NCI-H82 (cell line): ENCODE measurements at places on chromosomes 5 and 9.

GRCh38 chr5:151739939-151740335 lies 18.5 kb downstream of the ATOX1 start:
- DNase-seq, result no peak

DNA sequence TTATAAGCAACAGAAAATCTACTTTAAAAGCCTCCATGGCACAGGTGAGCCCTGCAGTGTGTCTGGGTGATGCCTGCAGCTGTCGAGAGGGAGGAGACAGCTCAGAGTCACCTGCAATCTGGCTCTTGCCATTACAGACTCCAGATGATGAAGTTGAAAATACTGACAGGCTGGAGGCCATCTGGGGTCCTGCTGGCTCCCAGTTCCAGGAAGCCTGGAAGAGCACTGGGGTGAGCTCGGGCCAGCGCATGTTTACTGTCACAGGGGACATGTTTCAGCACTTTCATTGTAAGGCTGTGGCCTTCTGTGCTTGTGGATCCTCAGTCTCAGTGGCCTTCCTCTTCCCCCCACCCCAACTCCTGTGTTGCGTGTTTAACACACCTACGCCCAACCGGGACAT lies 28.4 kb downstream of the CEL start:
- DNase-seq, result peak; percentile 76

GRCh38 chr9:4290427-4290837 lies 9.4 kb downstream of the GLIS3 start:
- DNase-seq, result no peak

DNA sequence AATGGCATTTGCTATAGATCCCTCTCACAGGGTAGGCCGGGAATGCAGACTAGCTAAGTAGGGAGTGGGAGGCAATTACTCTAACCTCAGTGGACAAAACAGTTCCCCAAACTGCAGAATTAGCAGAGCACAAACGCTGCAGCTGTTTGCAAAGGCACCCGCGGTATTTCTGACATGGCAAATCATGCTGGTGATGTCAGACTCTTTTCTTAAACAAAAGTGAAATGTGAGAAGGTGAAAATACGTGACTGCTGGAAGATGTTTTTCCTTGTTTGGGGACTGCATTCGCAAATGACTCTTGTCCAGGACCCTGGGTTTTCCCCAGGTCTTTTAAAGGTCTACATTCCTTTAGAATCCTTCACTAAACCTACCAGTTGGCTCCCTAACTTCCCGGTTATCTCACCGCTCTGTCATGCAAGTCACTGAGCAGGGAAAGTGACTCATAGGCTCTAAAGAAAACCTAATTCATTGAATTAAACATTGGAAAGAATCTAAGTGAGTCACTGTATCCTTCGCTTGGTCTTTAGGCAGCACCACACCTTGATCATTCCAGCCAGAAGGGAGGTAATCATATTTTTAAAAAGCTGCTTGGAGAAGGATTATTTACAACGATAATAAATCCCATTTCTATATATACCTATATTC lies 91.5 kb upstream of the DNAH5 start:
- no peak for DNase-seq

DNA sequence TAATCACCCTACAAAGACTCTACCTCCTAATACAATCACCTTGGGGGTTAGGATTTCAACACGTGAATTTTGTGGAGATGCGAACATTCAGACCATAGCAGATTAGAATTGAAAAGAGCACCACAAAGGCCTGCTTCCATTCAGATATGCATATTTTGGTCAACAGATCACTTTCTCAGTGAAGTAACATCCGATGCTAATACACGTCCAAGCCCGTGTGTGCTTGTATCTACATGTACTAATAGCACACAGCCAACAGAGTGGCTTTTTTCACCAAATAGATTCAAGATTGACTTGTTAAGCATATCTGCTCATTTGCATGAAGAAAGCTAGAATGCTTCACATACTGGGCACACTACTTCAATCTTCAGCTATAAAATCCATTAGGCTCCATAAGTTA lies 35.6 kb upstream of the SSBP2 start:
- DNase-seq, result no peak

GRCh38 chr9:93120846-93121315 lies 13.2 kb downstream of the NINJ1 start:
- DNase-seq, result no peak

- DNase-seq, result no peak
These were observed 329.5 kb downstream of the TRPM3 start for GRCh38 chr9:70791936-70792335.

DNA sequence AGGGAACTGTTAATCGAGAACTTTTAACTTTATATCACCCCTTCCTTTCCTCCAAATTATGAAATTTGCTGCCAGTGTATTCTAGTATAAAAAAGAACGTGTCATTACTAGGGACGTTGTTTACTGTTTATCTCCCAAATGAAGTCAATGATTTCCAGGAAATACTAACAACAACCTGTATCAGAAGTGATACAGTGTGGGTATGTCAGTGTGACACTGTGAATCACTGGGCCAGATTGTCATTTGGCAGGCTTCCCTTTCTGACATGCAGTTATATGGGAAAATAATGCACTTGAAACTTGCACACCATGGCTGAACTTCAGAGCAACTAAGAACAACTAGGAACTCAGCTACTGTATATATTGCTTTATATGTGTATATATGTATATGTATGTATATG lies 12.6 kb downstream of the ZNF462 start:
- DNase-seq, result no peak

DNA sequence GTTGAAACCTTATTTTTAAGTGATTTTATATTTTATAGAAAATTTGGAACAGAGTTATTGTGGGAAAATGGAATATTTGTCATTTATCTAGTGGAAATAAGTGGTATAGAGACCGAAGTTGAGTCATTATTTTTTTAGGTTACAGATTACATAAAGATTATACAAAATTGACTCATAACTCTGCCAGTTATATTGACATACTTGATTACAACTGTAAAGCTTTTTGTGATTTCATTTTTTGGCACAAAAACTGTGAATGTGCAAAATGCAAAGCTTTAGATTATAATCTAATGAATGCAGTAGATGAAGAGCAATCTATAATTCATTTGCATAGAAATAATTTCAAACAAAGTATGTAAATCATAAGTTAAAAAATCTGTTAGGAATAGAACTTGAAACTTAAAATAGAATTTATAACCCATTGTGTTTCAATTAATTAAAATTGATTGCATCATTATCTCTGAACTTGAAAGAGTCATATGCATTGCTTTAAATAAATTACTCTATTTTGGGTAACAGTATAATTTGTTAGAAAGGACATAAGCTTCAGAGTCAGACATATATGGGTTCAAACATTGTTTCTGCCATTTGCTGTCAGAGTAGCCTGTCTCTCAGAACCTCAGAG lies 280.4 kb downstream of the FER start:
- no peak for DNase-seq

DNA sequence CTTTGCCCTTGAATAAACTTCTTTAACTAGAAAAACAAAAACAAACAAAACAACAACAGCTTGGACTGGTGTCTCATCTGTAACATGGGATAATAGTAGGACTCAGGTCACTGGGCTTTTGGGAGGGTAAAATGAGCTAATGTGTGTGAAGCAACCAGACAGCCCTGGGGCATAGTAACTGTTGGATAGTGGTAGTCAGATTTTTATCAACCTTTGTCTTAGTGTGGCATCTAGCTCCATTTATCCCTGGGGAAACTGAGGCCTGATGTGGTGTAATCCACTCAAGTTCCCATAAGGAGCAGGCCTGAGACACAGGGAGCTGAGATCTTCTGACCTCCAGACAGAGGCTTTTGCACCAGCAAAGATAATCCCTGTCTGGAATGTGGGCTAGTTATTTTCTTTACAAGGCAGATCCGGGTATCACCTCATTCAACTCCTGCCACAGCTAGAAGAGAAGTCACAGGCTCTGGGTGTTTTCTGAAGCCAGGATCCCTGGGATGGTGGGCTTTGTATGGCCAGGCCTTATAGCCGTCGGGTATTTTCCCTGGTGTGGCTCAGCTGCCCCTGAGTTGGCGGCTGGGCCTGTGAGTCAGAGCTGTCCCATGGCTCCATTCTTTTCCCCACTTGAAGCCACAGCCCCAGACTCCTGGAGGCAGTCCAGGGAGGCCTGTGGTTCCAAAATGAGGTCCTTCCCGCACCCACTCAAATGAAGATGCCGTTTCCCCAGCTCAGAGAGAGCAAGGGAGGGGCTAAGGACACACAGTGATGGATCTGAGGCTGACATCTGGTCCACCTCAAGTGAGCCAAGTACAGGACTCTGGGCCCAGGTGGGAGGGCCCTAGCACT lies 26.1 kb upstream of the CSF1R start:
- DNase-seq, result peak; percentile 47

- DNase-seq, result no peak
These were observed 5.7 kb upstream of the MTAP start for GRCh38 chr9:21796768-21797167.

DNA sequence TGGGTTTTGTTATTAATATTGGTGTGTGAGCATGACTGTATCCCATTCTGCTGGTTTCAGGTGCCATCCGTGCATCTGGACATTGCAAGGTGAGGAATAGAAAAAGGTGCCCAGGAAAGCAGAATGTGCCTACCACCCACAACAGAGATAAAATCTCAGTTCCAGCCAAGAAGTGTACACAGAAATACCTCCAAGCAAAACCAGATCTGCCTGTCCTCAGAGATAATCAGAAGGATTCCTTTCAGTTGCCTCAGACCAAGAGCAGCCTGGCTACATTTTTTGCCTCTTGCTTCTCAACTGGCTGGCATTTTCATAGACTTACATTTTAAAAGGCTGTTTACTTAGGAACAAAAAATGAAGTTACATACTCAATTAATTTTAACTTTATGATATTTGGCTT lies 12.1 kb upstream of the ABLIM3 start:
- no peak for DNase-seq

- no peak for DNase-seq
These were observed 69.5 kb upstream of the PITX1 start for GRCh38 chr5:135103575-135103853.

DNA sequence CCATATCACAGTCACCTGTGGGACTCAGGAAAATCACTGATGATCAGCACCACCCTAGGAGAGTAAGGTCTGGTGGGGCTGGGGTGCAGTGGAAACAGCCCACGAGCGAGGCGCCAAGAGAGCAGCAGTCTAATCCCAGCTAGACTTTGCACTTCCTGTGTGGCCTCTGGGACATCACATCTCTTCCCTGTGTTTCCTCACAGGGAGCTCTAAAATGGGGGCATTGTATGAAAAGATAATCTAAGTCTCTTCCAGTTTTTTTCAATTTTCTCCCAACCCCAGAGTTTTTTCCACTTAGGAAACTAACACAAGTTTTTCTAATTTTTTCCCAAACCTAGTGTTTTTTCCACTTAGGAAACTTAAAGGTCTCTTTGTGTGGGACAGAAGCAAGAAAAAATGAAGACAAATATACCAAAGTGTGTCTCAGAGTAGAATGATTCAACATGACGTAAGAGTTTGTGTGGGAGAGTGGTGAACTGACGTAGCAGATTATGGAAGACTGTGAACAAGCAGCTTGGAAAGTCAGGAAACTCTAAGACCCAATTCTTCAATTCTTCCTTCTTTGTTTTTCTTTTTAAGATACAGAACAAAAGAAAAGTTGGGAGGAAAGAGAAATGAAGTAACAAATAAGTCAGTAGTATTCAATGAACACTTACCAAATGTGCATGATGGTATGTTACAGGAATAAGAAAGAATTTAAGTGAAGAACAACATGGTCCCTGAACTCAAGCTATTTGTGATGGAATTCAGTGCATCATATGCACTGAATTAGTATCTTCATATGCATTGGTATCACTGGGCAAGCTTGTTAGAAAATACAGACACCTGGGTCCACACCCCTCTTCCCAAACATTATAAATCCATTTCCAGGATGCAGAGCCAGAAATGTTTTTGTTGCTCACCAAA lies 51.3 kb downstream of the LHFPL2 start:
- no peak for DNase-seq

DNA sequence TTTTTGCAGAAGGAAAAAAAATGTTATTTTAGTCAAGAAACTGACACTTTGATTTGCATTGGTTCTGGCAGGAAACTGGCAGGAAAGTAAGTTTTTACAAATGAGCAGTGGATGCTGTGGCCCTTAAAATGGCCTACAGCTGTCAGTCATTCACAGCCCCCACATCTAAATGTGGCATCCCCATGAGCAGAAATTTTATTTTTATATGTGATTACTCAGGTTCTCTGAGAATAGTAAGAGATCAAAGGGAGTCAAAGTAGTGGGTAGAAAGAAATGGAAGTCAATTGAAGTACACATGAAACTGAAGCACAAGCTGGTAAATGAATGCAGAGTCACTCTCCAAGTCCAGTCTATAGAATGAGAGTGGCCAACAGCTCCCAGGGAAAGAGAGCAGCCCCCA lies 80.3 kb downstream of the ENC1 start:
- no peak for DNase-seq

DNA sequence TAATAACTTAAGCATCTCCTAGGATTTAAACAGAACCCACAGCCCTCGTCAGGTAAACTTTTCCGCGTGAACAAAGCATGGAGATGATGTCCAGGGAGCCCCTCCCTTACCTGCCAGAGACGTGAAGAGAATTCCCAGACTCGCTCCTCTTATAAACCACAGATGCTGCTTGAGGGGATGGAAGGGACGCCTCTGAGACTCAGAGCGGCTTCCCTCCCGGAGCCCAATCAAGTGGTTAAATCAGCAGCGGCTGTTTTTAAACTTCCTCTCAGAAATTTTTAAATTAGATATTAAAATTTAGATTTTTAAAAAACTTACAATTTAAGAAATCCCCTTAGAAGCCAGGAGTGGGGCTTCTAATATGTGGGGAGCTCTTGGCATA lies 71.8 kb downstream of the RAPGEF1 start:
- DNase-seq, result no peak
